ENCODE measurements at places on chromosomes 2 and 18.

DNA sequence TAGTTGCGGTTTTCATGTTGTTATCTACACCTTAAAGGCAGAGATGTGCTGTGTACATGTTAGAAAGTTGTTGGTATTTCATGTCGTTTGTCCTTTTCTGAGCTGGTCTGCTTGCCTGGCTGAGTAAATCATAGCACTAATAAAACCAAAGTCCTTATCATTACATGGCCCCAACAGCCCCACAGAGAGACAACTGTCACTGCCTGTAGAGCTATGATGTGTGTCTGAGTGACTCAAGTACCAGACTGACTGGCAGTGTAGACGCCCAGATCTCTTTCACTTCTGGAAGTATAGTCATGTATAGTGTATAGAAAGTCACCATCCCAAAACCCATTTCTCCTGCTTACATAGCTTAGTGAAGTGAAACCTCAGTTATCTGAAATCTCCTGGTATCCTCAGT is 4.3 kb downstream of the SOCS6 start:
- DNase-seq = no peak

- DNase-seq = peak; percentile 70
Measured at GRCh38 chr2:190835303-190835930, 45.2 kb upstream of the GLS start.

GRCh38 chr2:126885751-126886210 is 12.9 kb upstream of the TEX51 start:
- no peak for DNase-seq

DNA sequence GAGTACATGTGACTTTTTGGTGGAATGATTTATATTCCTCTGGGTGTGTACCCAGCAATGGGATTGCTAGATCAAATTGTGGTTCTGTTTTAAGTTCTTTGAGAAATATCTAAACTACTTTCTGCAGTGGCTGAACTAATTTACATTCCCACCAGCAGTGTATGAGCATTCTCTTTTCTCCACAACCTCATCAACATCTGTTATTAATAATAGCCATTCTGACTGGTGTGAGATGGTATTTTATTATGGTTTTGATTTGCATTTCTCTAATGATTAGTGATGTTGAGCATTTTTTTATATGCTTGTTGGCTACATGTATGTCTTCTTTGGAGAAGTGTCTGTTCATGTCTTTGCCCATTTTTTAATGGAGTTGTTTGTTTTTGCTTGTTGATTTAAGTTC is 267.4 kb upstream of the NT5C1B start:
- peak; percentile 85 for DNase-seq

DNA sequence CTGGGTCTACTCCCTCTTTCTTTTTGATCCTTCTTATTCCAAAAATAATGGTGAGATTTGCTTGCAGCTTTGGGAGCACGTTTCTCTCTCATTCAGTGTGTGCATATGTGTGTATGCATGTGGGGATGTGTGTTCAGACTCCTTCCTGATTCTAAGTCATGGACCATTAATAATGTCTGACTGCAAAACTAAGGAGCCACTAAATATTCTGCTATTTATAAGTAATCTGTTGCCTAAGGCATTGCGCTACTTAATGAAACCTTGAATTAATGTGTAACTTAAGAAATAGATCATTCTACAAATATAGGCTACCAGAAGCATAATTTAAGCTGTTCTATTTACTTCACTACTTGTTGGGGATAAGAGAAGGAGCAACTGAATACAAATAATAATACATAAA is 182.1 kb downstream of the TFCP2L1 start:
- DNase-seq = no peak

GRCh38 chr2:73053316-73054114 is 18.0 kb downstream of the SFXN5 start:
- no peak for DNase-seq

DNA sequence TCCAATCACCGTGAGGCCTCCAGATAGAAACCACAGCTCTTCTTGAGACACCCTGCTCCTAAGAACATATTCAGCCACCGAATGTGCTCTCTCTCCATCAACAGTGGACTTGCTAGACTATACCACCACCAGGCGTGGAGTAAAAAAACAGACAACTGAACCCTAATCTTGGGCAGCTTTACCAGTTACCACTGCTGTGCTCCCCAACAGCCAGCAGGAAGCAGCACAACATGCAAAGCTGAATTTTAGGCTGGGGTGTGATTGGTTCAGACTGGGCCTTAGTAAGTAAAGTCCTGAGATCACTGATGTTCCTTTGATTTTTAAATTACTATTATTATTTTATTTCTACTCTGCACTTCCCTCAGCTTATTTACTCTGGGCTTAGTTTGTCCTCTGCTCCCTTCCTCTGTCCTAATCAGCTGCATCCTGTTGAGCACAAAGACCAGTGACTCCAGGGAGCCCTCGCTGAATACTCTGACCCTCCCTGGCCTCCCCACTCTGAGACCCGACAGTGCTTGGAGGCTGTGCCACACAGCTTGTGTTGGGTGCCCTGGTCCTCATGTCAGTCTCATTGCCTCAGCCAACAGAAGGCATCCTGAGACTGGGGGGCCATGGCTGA is 21.9 kb downstream of the MRPL35 start:
- peak; percentile 34 for DNase-seq

GRCh38 chr2:221693365-221693764 is 121.3 kb upstream of the EPHA4 start:
- DNase-seq = no peak

All from fibroblast of gingiva (primary cell).